Aorta (tissue), 5 donors: ENCODE measurements at places on chromosomes 12 and 14. TPM values are rescaled to one million over a fixed set of nuclear protein-coding genes. Genes with fewer than 3 reads are reported as not detected.

Gene C12orf54
- 0.65 TPM for total RNA-seq

Gene ADCK1
- 7.3 TPM for total RNA-seq

Gene KCNA5
- total RNA-seq = 84.9 TPM

DNA sequence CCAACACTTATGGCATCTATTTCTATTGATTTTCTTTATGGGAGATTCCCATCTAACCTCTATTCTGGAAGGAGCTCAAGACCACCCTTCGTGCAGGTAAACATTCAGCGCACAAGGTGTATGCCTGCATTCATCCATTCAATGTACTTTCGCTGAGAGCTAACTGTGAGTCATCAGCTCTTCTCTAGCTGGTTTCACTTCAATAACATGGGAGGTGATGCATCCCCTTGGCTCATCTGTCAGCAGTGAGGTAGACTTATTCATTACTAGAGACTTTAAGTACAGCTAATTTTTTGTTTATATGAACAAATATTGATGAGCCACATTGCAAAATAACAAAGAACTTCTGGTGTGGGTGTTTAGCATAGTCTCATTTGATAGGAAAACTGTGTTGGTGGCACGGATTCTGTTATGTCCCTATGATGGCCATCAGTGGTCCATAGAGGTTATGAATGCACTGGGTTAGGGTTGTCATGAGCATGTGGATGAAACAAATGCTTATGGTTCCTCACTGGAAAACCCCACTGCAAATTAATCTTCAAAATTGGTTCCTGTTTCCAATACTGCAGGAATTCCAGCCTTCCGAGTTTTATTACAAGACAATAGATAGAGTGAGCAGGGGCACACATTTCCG, 1151.0 kb downstream of the BCL11B start:
- no peaks in the 10 kb centered on the region for H3K36me3 ChIP-seq
- no peaks in the 10 kb centered on the region for H3K4me1 ChIP-seq
- DNase-seq = no peak
- no peak overlapping the region for H3K4me3 ChIP-seq
- no peaks in the 10 kb centered on the region for H3K27me3 ChIP-seq

DNA sequence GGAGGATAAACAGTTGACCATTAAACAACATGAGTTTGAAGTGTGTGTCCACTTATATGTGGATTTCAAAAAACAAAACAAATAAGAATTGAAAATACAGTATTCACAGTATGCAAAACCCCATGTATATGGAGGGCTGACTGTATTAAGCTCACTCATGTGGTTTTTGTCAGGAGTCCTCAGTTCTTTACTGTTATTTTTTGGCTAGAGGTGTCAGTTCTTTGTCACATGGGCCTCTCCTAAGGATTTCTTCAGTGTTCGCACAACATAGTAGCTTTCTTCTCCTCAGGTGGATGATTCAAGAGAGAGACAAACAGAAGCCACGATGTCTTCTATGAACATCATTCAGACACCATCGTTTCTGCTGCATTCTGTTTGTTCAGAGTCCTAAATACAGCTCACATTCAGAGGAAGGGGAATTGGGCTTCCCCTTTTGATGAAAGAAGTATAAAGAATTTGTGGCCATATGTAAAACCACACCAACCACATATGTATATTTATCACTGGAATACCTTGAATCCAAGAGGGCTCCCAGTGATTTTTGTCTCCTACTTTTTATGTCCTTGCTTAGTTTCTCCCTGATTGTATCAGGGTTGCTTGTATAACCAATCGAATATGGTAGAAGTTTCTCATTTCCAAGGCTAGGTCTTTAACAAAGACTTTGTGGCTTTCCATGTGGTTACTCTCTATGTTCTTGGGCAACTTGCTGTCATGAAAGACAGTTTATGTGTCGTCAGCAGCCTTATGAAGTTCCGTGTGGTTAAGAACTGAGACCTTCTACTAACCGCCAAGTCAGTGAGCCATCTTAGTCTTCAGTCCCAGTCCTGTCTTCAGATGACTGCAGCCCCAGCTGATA, 18.9 kb downstream of the MNAT1 start:
- no peaks in the 10 kb centered on the region for H3K27me3 ChIP-seq
- no peak for DNase-seq
- H3K4me1 ChIP-seq = no peaks in the 10 kb centered on the region
